ENCODE measurements at places on chromosomes 7 and 10.

DNA sequence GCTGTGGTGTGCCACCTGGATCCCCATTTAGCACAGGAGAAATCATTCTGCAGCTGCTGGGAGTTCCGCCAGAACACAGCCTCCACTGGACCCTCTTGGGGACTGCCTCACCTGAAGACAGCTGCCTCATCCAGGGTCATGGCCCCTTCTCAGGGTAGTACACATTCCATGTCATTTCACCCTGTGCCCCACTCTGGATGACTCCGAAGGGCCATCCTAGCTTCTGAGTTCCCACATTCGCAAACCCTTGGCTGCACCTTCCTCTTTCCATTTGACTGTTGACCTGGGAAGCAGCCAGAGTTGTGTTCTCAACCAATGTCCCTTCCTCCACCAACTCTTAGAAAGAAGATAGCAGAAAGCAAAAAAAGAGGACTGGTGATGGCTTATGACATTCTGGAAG lies 125.6 kb upstream of the TBX20 start:
- DNase-seq = no peak

DNA sequence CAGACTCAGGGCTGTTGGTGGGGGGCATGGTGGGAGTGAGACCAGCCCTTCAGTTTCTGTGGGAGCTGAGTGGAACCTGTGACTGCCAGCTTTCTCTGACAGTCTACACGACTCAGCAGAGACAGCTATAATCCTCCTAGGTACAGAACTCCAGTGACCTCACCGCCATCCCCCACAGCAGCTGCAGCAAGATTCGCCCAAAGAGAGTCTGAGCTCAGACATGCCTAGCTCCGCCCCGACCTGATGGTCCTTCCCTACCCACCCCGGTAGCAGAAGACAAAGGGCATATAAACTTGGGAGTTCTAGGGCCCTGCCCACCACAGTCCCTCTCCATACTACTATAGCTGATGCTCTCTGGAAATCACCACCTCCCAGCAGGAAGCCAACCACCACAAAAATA lies 500.1 kb downstream of the ETV1 start:
- no peak for DNase-seq

DNA sequence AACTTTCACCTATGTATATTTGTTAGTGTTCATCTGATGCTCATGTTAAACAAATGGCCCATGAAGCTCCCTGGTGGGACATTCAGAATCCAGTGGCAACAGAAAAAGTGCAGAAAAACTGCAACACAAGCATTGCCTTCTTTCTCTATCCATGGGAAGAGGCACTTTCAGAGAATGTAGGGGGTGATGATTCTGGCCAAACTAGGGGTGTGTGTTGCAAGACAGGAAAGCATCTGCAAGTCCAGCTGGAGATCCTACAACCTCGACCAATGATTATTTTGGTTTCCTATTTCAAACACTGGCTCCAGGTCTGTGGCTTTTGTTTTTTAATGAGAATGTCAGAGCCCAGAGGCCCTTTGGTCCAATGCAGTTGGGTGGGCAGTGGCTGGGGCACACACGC lies 198.7 kb downstream of the CXCL12 start:
- no peak for DNase-seq

DNA sequence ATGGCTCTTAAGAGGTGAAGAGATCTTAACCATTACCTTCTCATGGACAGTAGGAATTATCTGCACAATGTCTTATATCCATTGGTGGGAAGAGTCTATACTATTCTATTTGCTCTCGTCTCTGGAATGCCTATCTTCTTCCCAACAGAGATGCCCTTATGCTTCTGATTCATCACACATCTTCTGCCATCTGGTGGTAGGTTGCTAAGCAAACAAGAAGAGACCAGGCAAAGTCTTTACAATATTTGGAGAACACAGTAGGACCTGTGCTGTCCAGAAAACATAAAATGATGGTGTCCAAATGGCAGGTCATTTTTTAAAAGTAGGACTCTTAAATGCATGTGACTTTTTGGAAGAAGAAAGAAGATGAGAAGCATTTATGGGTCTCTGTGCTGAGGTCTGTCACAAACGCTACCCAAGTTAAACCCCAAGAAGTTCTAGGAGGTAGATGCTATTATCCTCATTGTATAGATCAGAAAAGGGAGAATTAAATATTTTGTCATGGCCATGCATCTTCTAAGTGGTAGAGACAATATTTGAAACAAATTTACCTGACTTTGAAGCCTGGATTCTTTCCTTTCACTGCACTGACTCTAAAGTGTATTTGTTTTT lies 67.8 kb upstream of the NXPH1 start:
- no peak for DNase-seq

- no peak for DNase-seq
These were observed 110.9 kb upstream of the LSM8 start for GRCh38 chr7:118072893-118073674.

DNA sequence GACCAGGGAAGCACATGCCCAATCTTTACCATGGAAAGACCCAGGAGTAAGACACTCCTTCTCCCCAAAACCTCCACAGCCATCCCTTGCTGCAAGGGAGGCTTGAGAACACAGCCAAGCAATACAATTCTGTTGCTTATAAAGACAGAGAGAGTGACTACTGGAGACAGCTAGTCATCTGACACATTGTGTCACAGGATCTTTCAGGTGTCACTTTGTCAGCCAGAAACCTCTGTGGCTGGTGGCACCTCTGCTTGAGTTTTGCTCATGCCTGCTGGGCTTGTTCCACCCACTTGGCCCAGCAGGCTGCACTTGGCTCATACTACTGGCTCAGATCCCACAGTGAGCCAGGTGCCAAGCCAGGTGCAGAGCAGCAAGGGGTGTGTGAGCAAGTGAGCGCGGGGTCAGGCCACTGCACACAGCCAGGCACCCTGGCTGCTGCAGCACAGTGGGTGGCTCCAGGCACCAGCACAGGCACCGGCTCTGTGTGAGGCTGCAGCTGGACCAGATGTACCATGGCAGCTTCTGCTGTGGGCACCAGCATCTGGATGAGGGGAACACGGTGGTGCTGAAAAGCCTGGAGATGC lies 12.4 kb upstream of the PRLHR start:
- DNase-seq = no peak

DNA sequence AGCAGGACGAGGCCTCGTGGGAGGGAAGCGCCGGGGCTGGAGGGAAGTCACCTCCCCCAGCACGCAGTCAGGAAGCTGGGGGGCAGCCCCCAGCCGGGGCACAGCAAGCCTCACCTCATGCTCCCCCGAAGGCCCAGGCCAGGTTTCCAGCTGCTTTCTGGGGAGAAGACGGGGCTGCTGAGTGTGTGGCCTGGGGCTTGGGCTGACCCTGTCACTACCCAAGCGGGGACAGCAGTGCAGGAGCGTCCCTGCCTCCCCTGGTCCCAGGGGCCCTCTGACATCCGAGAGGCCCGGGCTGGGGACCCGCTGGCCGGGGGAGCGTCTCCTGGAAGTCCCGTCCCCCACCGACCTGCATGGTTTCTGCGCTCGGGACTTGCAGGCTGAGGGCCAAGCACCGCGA lies 19.7 kb upstream of the NKX6-2 start:
- DNase-seq = no peak

GRCh38 chr10:66622050-66622449 lies 303.8 kb upstream of the LRRTM3 start:
- no peak for DNase-seq

- DNase-seq = no peak
These were observed 274.0 kb downstream of the FRMD4A start for GRCh38 chr10:14056610-14057332.

- DNase-seq = peak; percentile 48
These were observed 33.8 kb upstream of the ICA1 start for GRCh38 chr7:8295638-8296361.

GRCh38 chr10:69772933-69773704 lies 28.6 kb upstream of the COL13A1 start:
- DNase-seq = no peak

- DNase-seq = no peak
These were observed 62.7 kb downstream of the NPY start for GRCh38 chr7:24346716-24347115.
